ENCODE measurements at places on chromosomes 6 and 20.

DNA sequence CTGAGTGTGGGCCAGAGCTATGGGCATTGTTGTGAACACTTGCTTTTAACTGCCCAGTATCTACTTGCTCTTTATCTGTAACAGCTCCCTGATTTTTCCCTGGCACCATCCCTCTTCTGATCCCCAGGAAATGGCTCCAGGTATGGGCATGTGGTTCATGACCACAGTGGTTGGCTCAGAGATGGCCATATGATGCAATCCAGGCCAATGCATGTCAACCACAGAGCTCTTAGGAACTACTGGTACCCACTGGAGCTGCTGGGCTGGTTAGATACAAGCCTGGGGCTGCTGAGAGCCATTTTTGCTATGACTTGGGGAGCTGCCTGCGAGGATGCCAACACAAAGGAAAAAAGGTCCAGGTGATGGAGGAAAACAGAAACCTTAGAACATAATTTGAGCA lies 55.6 kb downstream of the KCNB1 start:
- no peak for DNase-seq

DNA sequence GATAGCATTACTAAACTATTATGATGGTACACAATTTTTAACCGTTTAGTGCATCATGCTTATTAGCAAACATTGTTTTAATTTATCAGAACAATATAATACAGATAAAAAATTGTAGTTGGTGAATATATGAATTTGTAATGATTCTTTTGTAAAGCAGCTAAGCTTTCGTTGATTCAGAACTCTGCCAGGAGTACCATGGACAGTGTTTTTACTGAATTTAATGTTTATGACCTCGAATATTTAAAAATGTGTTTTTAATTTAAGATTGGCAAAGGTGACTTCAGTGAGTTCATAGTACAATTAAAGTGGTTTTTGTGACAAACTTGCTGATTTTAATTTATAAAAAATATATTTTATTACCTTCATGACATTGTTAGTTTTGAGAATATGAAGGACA lies 10.0 kb downstream of the AFDN start:
- no peak for DNase-seq

GRCh38 chr20:42338294-42339201 lies 720.4 kb upstream of the CHD6 start:
- DNase-seq = no peak

- peak; percentile 21 for DNase-seq
Observed at GRCh38 chr20:58994390-58995159, 12.5 kb downstream of the CTSZ start.

GRCh38 chr20:37807471-37808232 lies 95.3 kb upstream of the VSTM2L start:
- no peak for DNase-seq

GRCh38 chr20:60403105-60403741 lies 445.0 kb downstream of the CDH26 start:
- no peak for DNase-seq

All from endodermal cell (in vitro differentiated cells).